ENCODE measurements at places on chromosomes 1 and 21. TPM values are rescaled to one million over a fixed set of nuclear protein-coding genes. Genes with fewer than 3 reads are reported as not detected.

- no peak overlapping the region for H3K27ac ChIP-seq
- H3K4me3 ChIP-seq = no peak overlapping the region
- H3K36me3 ChIP-seq = no peaks in the 10 kb centered on the region
- no peaks in the 10 kb centered on the region for H3K27me3 ChIP-seq
- H3K4me1 ChIP-seq = no peaks in the 10 kb centered on the region
Observed at GRCh38 chr1:167229719-167230385, 9.2 kb downstream of the POU2F1 start.

C1QC gene
- polyA plus RNA-seq = 81.6 TPM

DNA sequence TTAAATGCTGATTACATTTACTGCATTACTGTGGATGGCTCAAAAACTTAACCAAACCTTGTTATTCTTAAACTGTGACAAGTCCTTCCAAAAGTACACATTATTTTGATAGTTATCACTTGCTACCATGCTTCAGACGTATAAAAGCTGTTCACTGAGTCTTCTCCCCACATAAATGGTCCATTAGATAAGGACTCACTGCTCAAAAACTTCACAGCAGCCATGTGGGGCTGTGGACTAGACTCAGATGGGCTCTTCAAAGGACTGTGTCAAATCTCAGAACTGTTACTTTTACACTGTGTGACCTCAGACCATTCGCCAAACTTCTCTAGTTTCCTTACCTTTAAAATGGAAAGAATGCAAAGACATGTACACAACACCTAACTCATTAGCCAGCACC lies 11.6 kb downstream of the SCAF4 start:
- no peak overlapping the region for H3K27ac ChIP-seq
- H3K4me1 ChIP-seq = no peaks in the 10 kb centered on the region
- H3K4me3 ChIP-seq = no peak overlapping the region

FCRL2 gene
- 0.56 TPM for polyA plus RNA-seq

DNA sequence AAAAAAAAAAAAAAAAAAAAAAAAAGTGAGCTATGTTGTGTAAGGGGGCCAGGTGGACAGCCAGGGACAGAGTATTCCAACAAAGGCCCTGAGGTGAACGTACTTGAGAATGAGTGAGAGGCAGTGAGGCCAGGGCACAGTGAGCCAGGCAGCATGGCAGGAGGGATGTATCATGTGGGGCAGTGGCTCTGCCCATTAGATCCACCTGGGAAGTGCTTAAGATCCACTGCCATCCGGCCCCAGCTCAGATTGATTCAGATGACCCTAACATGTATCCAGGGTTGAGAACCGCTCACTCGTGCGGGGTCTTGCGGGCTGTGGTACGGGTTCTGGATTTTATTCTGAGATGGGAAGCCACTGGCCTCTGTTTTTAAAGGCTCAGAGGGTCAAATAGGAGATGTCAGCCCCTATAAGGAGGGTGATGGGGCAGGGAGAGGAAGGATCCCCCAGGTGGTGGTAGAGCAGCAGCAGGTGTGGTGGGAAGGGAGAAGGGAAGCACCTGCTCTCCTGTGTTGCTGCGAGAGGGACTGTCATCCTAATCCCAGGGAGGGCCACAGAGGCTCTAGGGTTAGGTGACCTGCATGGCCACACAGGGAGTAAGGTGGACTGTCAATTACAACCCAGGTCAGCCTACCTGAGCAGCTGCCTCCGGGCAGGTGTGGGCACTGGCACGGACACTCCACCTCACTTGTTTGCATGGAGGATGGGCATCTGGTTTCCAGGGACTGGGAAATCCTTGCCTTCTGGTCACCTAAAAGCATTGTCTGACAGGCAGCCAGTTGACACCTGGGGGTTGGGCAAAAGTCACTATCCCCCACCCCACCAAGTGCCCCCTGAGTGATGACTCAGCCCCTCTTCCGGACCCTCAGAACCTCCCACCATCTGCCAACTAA lies 31.6 kb downstream of the CDK18 start:
- H3K27ac ChIP-seq = no peak overlapping the region
- no peak for DNase-seq
- H3K4me3 ChIP-seq = no peak overlapping the region
- no peaks in the 10 kb centered on the region for H3K4me1 ChIP-seq

FCRL4 gene
- 0.21 TPM for polyA plus RNA-seq

DNA sequence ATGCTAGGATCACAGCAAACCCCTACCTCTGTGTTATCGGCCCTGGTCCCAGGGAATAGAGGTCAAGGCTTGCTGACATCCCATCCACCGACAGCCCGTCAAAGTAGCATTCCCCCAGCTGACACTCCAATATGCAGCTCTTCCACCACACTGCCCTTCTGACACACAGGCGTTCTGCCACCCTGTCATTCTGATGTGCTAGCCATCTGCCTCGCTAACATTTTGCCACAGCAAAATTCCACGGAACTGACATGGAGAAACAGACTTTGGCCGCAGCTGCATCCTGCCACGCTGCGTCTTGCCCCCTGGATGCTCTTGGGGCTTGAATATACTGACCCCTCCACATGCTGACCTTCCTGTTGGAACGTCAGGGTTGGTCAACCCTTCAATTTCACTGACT lies 163.2 kb upstream of the CSF3R start:
- H3K27me3 ChIP-seq = peaks cover 4% of the 10 kb centered on the region
- H3K4me1 ChIP-seq = no peaks in the 10 kb centered on the region
- H3K36me3 ChIP-seq = no peaks in the 10 kb centered on the region
- H3K4me3 ChIP-seq = no peak overlapping the region
- DNase-seq = no peak
- H3K27ac ChIP-seq = no peak overlapping the region

DNAH14 gene
- 3.9 TPM for polyA plus RNA-seq

SLC19A2 gene
- polyA plus RNA-seq = 5.1 TPM

SIK1 gene
- polyA plus RNA-seq = 1.9 TPM

RBBP5 gene
- 14.4 TPM for polyA plus RNA-seq

DNA sequence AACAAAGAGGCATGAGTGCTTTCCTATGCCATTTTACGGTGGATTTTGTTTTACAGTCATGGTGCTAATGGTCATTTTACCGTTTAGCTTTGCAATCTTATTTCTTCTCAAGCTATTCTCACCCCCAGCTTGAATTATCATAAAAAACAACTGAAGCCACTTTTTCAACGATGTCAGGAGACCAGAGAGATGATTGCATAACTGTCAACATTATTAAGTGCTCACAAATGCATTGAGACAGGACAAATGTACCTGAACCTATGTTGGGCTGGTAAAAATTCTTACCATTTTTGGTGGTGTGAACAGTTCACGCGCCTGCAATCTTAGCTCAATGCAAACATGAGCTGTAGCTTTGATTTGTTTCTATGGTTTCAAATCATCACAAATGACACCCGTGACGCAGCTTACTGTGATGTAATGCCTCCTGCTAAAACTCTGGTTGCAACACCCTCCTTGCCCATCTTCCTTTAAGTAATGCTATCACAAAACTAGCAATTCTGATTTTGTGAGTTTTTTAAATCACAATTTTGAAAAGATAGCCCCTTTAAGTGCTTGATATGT lies 104.4 kb downstream of the UCHL5 start:
- H3K4me1 ChIP-seq = no peaks in the 10 kb centered on the region
- H3K4me3 ChIP-seq = no peak overlapping the region
- no peaks in the 10 kb centered on the region for H3K36me3 ChIP-seq
- no peak overlapping the region for H3K27ac ChIP-seq
- DNase-seq = no peak
- H3K27me3 ChIP-seq = no peaks in the 10 kb centered on the region

GRCh38 chr1:235357485-235358373 lies 9.5 kb upstream of the TBCE start:
- no peaks in the 10 kb centered on the region for H3K27me3 ChIP-seq
- no peak overlapping the region for H3K27ac ChIP-seq
- DNase-seq = no peak
- no peaks in the 10 kb centered on the region for H3K4me1 ChIP-seq

- no peak overlapping the region for H3K4me3 ChIP-seq
- peak overlapping the region; percentile 78 for H3K27ac ChIP-seq
- peaks cover 17% of the 10 kb centered on the region for H3K4me1 ChIP-seq
- peak; percentile 34 for DNase-seq
Observed at GRCh38 chr1:23526329-23527041, 4.5 kb downstream of the E2F2 start.

GRCh38 chr1:8950309-8950708 lies 4.6 kb downstream of the CA6 start:
- H3K27me3 ChIP-seq = no peaks in the 10 kb centered on the region
- no peak overlapping the region for H3K27ac ChIP-seq
- H3K4me1 ChIP-seq = no peaks in the 10 kb centered on the region
- H3K36me3 ChIP-seq = no peaks in the 10 kb centered on the region
- no peak for DNase-seq

GRCh38 chr1:195754303-195754702 lies 853.9 kb downstream of the KCNT2 start:
- H3K36me3 ChIP-seq = no peaks in the 10 kb centered on the region
- no peak overlapping the region for H3K4me3 ChIP-seq
- H3K27ac ChIP-seq = no peak overlapping the region
- DNase-seq = no peak
- no peaks in the 10 kb centered on the region for H3K4me1 ChIP-seq

ABCG1 gene
- polyA plus RNA-seq = 46.5 TPM

- H3K36me3 ChIP-seq = no peaks in the 10 kb centered on the region
- H3K27ac ChIP-seq = no peak overlapping the region
- no peaks in the 10 kb centered on the region for H3K4me1 ChIP-seq
Observed at GRCh38 chr1:119482517-119483425, 24.2 kb upstream of the HSD3B1 start.

GRCh38 chr1:167165948-167166689 lies 54.6 kb upstream of the POU2F1 start:
- H3K4me3 ChIP-seq = no peak overlapping the region
- DNase-seq = peak; percentile 42
- peaks cover 8% of the 10 kb centered on the region for H3K4me1 ChIP-seq
- peak overlapping the region; percentile 43 for H3K27ac ChIP-seq

- H3K4me1 ChIP-seq = no peaks in the 10 kb centered on the region
- no peak for DNase-seq
- H3K27me3 ChIP-seq = no peaks in the 10 kb centered on the region
- H3K4me3 ChIP-seq = peak overlapping the region; percentile 74
Observed at GRCh38 chr1:153976819-153977249, 640 bp downstream of the JTB start.

NUAK2 gene
- 8.5 TPM for polyA plus RNA-seq

CYP4Z1 gene
- polyA plus RNA-seq = not detected

All from small intestine (tissue), 16 donors.